ENCODE measurements at places on chromosomes 16 and 17. TPM values are rescaled to one million over a fixed set of nuclear protein-coding genes. Genes with fewer than 3 reads are reported as not detected.
A peak's percentile ranks its signal among the peaks of the same experiment; 100 is the strongest.

DNA sequence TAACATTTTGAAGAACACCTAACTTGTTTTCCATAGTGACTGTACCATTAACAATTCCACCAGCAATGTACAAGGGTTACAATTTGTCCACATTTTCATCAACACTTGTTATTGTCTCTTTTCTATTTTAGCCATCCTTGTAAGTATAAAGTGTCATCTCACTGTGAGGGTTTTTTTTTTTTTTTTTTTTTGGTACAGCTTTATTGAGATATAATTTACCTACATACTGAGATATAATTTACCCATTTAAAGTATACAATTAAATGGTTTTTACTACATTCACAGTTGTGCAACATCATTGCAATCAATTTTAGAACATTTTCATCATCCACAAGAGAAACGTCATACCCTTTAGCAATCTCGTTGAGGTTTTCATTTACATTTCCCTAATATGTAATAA is 17.9 kb upstream of the TMIGD1 start:
- no peak for DNase-seq

DNA sequence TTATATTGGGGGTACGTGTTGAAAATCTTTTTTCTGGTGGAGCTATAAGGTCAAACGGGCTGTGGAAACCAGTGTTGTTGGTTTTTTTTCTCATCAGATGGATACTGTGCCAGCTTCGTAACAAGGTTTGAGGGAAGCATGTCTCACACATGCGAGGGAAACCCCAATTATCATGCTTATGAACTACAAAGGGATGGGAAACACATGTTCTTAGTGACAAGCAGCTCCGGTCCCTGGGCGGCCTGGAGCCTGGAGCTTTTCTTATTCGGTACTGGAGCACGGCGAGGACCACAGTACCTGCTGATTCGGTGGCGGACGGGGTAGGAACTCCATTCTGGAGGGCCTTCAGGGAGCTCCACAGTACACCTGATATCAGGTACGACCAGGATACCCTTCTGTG is 12.5 kb downstream of the SLC43A2 start:
- DNase-seq: no peak

DNA sequence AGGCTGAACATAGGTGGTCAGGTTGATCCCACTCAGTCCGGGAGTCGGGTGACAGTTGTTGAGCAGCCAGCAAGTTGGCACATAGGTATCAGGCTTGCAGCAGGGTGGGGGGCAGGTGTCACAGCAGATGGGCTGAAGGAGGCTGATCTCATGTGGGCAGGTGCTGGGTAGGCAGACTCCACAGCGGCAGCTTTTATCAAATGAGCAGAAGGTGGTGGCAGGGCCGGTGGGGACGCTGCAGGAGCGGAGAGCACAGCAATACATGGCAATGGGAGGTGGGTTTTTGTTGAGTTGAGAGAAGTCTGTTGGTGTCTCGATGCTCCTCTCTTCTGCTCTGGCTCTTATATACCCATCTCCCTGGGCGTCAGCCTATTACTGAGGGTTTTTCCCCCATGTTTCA is at the start of gene KRTAP3-1:
Gene KRTAP3-1, minus strand, starts transcription at position 318 of the 400 bp plus-strand sequence. Its CDS starts 54 bp downstream, at position 264.
- no peak for DNase-seq

REXO5 gene
- polyA plus RNA-seq: 3.7 TPM

GRCh38 chr16:54651440-54652195 is 279.0 kb upstream of the IRX5 start:
- no peak for DNase-seq

NME3 gene
- 61.6 TPM for polyA plus RNA-seq

DNA sequence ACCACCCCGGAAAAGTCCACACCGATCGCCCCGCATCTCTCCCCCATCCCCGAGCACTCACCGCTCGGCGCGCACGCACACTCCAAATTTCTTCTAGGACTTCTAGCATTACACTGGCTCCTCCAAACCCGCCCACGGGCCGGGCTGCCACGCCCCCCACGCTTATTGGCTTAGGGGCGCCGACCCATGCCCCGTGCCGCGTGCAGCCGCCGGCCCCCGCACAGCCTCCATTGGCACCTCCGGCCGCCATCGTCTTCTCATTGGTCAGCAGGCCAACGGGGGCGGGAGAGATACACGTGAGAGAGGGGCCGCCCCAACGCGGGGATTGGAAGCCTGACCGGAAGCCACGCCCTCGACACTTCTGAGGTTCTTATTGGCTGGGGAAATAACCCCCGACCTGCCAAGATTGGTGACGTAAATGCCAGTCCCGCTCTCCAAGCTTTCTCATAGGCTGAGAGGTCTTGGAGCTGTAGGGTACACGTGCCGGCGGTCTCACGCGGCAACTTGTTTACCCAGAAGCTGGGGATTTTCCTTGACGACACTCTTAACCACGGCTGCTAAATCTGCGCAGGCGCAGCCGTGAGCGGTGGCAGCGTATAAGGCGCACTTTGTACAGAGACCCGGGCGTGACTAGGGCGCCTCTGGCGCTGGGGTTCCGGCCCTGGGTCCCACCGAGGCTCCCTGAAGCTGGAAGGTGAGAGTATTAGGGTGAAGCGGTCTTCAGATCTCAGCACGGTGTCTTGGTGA is 4.2 kb upstream of the PER1 start:
- DNase-seq: peak; percentile 100

DNA sequence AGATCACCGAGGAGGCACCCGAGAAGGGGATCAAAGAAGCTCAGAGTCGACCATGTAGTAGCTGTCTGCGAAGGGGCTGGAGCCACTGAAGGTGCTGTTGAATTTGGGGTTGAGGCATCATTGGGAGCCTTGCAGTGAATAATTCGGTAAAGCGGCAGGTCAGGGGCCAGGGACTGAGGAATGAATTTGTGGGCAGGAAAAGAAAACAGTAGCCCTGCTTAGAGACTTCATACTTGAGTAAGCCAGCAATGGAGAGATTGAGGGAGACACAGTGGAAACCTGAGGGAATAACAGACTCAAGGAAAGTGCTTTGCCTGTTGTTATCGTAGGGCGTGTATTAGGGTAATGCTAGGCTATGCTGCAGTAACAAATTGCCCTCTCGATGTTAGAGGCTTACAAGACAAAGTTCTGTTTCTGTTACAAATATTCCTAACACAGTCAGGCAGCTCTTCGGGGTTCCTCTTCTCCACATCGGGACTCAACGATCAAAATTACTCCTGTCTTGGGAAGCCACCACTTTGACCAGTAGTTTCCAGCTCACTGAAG is 13.4 kb upstream of the HERPUD1 start:
- DNase-seq: no peak

DNA sequence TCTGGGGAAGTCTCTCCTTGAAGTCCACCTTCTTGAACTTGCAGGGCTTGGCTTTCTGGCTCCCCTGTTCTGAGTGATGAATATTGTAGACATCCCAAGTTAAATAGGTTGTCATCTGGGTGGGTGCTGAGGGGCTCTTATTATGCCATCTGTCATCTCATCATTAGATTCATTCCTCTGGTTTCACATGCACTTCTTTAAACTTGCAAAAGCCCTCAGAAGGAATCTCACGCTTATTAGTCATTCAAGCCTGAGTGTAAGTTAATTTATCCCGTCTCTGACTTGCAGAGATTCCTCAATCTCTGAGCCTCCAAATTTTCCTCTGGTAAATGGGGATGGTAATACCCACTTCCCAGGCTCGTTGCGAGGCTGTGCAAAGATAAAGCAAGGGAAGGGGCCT is 5.7 kb downstream of the MGAT5B start:
- peak; percentile 21 for DNase-seq

DNA sequence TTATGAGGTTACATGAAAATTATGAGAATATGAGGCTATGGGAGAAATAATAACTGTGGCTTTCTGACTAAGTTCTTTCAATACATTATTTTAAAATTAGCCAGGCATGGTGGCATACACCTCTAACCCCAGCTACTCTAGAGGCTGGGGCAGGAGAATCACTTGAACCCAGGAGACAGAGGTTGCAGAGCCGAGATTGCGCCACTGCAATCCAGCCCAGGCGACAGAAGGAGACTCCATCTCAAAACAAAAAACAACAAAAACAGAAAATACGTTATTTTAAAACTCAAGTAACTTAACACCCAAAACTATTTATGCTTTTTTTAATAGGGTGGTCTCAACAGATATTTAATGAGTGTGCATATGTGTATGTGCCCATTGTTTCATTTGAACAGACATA is 2.4 kb upstream of the RFFL start:
- no peak for DNase-seq

DNA sequence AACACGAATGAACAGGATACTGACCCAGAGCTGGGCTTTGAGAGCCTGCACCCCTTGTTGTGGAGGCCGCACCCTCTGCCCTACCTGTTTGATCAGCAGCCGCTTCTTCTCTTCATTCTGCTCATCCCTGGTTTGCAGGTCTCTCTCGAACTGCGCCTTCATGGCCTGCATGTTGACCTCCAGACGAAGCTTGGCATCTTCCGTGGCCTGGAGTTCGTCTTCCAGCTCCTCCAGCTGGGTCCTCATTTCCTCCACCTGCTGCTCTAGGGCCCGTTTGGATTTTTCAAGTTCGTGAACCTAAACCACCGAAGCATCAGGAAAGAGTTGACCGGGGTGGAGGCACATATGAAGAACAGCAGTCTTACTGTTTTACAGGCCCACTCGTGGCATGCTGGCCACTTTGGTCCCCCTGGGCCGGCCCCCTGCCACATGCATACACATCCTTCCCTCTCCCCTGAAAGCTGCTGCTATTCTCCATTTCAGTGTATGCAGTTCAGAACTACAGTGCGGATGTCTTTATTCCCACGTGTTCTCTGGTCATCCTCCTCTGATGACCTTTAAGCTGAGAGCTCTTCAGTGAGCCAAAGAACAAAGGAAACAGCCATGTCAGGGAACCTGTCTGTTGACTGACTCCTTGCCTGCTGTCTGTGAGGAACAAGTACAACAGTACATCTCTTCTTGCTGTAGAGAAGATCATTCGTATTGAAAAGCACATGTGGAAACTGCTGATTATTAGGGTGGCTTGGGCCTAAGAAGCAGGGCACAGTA is 54.8 kb downstream of the NDEL1 start:
- DNase-seq: no peak
